Activated CD8-positive, alpha-beta memory T cell treated with anti-CD3 and anti-CD28 coated beads for 36 hours (primary cell): ENCODE measurements at places on chromosomes 12 and 14. TPM values are rescaled to one million over a fixed set of nuclear protein-coding genes. Genes with fewer than 3 reads are reported as not detected.

NEUROD4 gene
- total RNA-seq = not detected

TSPAN11 gene
- total RNA-seq = not detected

APOF gene
- not detected for total RNA-seq

A2M gene
- not detected for total RNA-seq

HOXC5 gene
- not detected for total RNA-seq

SERPINA1 gene
- total RNA-seq = 0.27 TPM

KLRK1 gene
- total RNA-seq = 125 TPM

ACRBP gene
- total RNA-seq = 0.88 TPM

ADAM20 gene
- total RNA-seq = 0.15 TPM

PROX2 gene
- 0.50 TPM for total RNA-seq

FGF23 gene
- total RNA-seq = not detected

C12orf56 gene
- not detected for total RNA-seq

PRIMA1 gene
- not detected for total RNA-seq

ZC2HC1C gene
- total RNA-seq = 2.2 TPM

EGLN3 gene
- 1.1 TPM for total RNA-seq

TMEM263 gene
- 31.2 TPM for total RNA-seq

TGM1 gene
- 3.2 TPM for total RNA-seq

GPR132 gene
- total RNA-seq = 42.8 TPM

NGB gene
- not detected for total RNA-seq

HHIPL1 gene
- not detected for total RNA-seq

PDZRN4 gene
- total RNA-seq = not detected

LHX5 gene
- not detected for total RNA-seq

TMCC3 gene
- 0.08 TPM for total RNA-seq

APEX1 gene
- 246 TPM for total RNA-seq

CDCA3 gene
- total RNA-seq = 53.1 TPM

FGF6 gene
- total RNA-seq = not detected

KCNK13 gene
- not detected for total RNA-seq

TEX52 gene
- total RNA-seq = not detected

SLC15A5 gene
- total RNA-seq = not detected

HSPB8 gene
- not detected for total RNA-seq

PMCH gene
- 1.6 TPM for total RNA-seq

EFS gene
- not detected for total RNA-seq

CMA1 gene
- not detected for total RNA-seq

GPRC5D gene
- not detected for total RNA-seq

SLC5A8 gene
- total RNA-seq = not detected
